Thyroid gland (tissue), 4 donors: ENCODE measurements at places on chromosomes 12 and 14.

GRCh38 chr14:72901361-72901760 lies 7.5 kb upstream of the DPF3 start:
- no peak for DNase-seq

- no peak for DNase-seq
These were observed 123.7 kb upstream of the TMTC1 start for GRCh38 chr12:29907461-29907860.

- DNase-seq: no peak
These were observed 91.1 kb downstream of the MYF5 start for GRCh38 chr12:80807640-80808288.

DNA sequence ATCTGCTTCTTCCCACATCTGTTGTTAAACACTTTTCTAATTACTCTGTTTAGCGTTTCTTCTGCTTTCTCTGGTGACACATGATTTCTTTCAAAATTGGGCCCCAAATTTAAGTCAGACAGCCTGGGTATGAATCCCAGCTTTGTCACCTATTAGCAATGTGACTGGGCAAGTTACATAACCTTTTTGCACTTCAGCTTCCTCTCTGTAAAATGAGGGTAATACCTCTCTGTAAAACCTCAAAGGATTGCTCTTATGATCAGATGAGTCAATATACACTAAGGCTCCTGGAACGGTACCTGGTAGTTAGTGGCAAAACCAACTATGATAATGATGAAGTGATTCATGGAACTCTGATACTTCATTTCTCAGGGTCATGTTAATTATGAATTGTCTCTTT lies 33.0 kb downstream of the E2F7 start:
- no peak for DNase-seq

GRCh38 chr12:52813885-52814709 lies at the start of gene KRT4:
TSS of gene KRT4 (minus strand) at chr12:52814116. CDS start at chr12:52814058, 58 bp downstream.
- no peak for DNase-seq

DNA sequence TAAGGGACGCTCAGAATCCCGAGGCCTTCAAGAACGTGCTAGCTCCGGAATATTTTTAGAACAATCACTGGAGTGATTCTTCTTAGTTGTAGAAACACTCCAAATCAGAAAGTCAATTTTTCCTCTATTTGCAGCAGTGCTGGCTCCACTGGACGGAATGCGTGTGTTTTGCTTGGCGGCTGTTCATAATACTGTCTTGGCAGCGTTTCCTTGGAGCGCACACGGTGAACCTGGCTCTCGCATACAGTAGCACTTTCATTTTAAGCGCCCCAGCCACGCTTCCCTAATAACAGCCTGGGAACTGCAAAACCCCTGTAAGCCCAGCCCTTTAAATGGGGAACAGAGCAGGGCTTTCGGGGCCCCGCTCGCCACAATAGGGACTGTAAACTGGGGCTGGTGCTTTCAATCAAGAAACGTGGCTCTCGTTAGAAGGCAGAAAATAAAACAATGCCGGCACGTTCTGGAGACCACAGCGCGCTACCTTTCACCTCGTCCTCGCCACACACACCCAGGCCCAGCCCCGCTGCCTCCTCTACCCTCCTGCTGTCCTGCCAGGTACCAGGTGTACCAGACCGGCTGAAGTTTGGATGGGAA lies 79.9 kb downstream of the BCL11B start:
- peak; percentile 91 for DNase-seq

- DNase-seq: no peak
These were observed 391.1 kb downstream of the LRIG3 start for GRCh38 chr12:58529114-58529665.

- DNase-seq: no peak
These were observed 267.1 kb downstream of the LRFN5 start for GRCh38 chr14:41873686-41874317.

DNA sequence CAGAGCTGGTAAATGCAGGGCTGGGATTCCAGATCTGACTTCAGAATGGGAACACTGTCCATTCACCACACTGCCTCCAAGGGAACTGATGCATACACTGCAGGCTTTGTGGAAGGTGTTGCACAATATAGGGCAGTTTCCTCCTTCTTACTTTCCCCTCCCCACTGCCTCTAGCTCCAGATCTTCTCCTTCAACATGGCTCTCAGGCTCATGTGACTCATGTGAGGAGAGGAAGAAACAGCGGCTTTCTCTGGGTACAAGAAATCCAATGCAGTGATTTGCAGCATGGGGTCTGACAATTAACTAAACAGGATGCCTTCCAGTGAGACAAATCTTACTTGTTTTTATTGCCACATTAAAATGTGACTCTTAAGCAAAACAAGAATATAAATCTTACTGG lies 447.6 kb upstream of the CCDC196 start:
- no peak for DNase-seq

DNA sequence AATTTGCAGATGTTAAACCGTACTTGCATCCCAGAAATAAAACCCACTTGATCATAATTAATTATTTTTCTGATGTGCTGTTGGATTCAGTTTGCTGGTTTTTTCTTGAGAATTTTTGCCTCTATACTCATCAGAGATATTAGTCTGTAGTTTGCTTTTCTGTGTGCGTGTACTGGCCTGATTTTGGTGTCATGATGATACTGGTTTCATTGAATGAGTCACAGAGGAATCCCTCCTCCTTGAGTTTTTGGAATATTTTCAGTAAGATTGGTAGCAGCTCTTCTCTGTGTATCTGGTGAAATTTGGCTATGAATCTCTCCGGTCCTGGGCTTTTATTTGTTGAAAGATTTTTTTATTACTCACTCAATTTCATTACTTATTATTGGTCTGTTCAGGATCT lies 100.4 kb upstream of the PMCH start:
- no peak for DNase-seq

GRCh38 chr12:11810206-11810545 lies 160.7 kb downstream of the ETV6 start:
- DNase-seq: no peak

DNA sequence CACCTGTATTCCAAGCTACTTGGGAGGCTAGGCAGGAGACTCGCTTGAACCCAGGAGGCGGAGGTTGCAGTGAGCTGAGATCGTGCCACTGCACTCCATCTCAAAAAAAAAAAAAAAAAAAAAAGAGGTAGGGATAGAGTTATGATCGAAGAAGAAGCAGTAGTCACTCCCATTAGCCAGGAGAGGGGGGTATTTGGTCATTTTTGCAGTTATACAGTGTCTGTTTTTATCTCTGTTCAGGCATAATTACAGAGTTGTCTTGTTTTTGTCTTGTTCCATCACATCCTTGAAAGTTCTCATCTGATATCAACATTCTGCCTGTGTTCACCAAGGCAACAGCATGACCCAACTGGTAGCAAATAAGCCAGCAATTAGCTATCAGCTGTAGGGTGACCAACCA lies 98.5 kb upstream of the TMPO start:
- DNase-seq: no peak

GRCh38 chr12:2664721-2665577 lies 129.8 kb upstream of the FKBP4 start:
- no peak for DNase-seq

DNA sequence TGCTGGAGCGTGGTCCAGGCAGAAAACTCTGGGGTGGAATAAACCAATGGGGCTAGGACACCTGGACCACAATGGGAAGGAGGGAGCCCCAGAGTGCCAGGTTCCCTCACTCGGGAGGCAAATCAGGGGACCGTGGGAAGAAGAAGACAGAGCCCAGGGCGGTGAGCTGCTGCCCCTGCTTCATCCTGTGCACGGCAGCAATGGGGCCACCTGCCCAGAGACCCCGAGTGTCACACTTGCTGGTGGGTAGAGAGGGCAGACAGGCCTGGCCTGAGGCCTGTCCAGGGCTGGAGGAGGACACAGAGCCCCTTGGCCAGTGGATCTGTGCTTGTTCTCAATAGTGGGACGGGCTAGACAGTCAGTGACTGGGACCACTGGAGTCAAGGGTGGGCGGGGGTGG lies 58.2 kb downstream of the DIO3 start:
- DNase-seq: no peak

DNA sequence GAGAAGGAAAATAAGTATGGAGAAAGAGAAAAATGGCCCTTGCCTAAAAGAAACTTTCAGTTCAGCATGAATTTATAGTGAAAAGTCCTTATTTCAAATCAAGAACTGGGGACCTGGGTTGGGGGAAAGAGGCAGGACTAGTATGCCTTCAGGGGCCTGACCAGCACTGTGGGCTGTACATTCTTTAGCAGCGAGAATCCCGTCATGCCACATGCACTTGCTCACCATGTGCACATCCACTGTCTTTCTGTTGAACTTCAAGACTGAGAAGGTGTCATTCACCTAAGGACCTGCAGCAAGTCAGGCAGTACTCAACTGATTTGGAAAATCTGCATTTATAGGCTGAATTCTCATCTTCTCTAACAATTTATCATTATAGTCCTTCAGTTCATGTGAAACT lies 50.2 kb downstream of the RAB35 start:
- no peak for DNase-seq

DNA sequence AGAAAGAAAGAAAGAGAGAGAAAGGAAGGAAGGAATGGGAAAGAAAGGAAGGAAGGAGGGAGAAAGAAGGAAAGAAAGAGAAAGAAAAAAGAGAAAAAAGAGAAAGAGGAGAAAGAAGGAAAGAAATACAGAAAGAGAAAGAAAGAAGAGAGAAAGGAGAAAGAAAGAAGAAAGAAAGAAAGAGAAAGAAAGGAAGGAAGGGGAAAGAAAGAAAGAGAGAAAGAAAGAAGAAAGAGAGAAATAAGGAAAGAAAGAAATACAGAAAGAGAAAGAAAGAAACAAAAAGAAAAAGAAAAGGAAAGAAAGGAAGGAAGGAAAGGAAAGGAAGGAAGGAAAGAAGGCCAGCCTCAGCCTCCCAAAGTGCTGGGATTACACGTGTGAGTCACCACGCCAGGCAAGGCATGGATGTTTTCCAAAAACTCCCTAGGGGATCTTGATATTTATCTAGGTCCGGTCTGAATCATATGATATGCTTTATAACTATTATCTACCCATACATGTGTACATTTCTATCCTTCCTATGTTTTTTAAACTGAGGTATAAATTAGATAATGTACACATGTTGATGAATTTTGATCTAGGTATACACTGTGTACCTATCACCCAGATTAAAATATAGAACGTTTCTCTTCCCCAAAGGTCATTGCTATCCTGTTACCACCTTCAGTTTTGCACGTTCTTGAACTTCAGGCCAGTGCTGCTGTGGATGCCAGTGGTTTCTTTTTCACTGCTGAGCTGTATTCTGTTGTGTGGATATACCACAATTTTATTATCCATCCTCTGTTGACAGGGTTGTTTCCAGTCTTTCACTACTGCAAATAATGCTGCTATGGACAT lies 177.9 kb downstream of the RBM19 start:
- DNase-seq: no peak
